Activated naive CD4-positive, alpha-beta T cell (primary cell): ENCODE measurements at places on chromosomes 5 and 9.

DNA sequence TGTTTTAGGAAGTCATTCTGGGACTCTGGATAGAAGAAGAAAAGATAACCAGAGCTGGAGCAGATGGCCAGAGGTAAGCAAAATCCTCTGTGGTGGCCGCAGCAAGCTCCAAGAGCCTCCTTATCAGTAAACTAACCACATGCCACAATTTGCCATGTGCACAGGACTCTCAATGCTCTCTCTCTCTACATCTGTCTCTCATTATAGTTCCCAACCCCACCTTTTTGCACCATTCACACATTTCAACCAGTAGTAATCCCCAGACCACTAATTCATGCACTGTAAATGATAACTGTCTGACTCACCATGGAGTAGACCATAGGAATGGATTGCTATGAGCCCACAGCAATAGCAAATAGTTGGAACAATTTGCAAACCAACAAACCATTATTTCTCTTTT, 526.1 kb downstream of the TLR4 start:
- no peak for DNase-seq

- DNase-seq = no peak
Observed at GRCh38 chr5:77943851-77944250, 167.7 kb upstream of the TBCA start.

DNA sequence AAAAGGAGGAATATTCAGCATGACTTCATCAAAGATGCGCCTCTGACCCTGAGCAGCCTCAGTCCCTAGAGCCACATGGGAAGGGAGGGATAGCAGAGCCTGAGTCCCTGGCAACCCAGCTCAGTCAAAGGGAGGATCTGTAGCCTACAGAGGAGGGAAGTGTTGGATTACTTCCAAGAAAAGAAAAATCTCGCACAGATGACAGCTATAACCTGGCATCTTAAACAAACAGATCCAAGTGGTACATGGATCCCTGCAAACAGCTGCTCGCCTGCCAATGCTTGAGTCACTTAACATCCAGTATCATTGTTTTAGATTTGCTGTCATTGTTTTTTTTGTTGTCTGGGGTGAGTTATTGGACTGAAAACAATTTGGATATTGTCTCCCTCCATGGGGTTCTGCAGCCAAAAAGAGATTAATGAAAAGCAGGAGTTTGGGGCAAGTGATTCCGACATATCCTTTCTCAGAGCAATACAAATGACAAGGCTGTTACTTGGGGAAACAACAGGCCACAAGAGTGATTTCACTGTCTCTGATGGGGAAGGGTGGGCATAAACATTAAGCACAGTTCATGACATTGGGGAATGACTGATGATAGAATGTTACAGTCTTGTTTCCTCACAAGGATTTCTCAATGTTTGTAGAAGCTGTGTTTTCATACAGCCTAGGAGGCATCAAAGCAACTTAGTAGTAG, 153.5 kb upstream of the KIF2A start:
- no peak for DNase-seq

- no peak for DNase-seq
Observed at GRCh38 chr5:59569158-59569557, 324.4 kb downstream of the PDE4D start.

DNA sequence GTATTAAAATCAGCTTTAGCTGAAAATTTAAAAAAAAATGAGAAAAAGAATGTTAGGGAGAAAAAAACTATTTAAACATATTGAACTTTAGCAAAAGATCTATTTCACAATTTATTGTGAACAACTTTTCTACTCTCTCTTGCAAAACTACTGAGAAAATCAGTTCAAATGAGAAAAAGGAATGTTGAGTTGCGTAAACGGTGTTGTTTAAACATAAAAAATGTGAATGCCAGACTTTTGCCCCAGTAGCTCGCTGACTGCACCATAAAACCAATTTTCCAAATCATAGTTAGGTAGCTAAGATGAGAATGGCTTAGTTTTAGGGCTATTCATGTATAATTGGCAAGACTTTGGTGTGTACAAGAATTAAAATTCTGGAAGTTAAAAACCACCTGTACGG, 13.4 kb upstream of the RAD23B start:
- no peak for DNase-seq

- DNase-seq = no peak
Observed at GRCh38 chr9:759983-760736, 81.3 kb upstream of the DMRT1 start.

- no peak for DNase-seq
Observed at GRCh38 chr9:134391319-134392231, 65.3 kb downstream of the RXRA start.

- no peak for DNase-seq
Observed at GRCh38 chr9:101562966-101563365, 29.3 kb downstream of the RNF20 start.

- no peak for DNase-seq
Observed at GRCh38 chr9:18362901-18363685, 110.9 kb upstream of the ADAMTSL1 start.

- no peak for DNase-seq
Observed at GRCh38 chr5:160847526-160848085, 4.4 kb downstream of the ATP10B start.

DNA sequence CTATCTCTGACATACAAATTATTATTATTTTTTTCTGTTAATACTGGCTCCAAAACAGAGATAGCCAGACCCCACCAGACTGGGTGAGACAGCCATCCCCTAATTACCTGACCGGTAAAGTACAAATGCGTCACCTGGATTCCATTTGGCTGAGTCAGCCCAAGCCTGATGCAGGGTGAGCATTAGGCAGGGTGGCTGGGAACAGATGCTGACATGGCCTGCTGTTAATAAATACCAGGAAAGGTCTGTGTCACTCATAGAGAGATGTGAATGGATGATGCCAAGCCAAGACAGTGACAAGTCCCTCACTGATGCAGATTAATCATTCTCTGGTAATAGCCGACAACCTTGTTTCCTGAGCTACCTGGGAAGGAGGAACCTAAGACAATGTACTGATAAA, 183.5 kb downstream of the TRIM32 start:
- DNase-seq = no peak

DNA sequence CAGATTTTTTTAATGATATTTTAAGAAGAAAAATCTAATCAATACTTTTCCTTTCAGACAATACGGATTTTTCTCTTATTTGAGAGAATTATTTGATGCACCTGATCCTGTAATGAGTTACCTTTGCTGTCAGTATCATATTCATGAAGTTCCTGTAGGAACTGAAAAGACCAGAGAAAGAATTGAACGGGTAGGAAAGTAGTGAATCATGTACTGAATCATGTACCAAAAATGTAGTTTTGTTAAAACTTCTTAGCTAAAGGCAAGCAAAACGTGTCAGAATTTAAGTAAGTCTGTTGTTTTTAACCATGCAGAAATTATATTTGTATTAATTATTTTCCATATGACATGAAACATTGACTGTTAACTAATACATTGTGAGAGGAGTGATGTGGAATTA, 56.6 kb downstream of the SMC5 start:
- no peak for DNase-seq
